ENCODE measurements at places on chromosomes 1 and 21. TPM values are rescaled to one million over a fixed set of nuclear protein-coding genes. Genes with fewer than 3 reads are reported as not detected.

The MIB2 gene
- 37.1 TPM for total RNA-seq

The ACADM gene
- total RNA-seq, result 51.8 TPM

The APOBEC4 gene
- total RNA-seq, result not detected

The PRELP gene
- not detected for total RNA-seq

The KIAA1614 gene
- 0.09 TPM for total RNA-seq

The GUCA2B gene
- not detected for total RNA-seq

The TMEM82 gene
- not detected for total RNA-seq

The DYNLT4 gene
- 0.32 TPM for total RNA-seq

Measured in activated CD4-positive, alpha-beta T cell treated with anti-CD3 and anti-CD28 coated beads for 36 hours (primary cell).